ENCODE measurements at places on chromosomes 16 and 17.

DNA sequence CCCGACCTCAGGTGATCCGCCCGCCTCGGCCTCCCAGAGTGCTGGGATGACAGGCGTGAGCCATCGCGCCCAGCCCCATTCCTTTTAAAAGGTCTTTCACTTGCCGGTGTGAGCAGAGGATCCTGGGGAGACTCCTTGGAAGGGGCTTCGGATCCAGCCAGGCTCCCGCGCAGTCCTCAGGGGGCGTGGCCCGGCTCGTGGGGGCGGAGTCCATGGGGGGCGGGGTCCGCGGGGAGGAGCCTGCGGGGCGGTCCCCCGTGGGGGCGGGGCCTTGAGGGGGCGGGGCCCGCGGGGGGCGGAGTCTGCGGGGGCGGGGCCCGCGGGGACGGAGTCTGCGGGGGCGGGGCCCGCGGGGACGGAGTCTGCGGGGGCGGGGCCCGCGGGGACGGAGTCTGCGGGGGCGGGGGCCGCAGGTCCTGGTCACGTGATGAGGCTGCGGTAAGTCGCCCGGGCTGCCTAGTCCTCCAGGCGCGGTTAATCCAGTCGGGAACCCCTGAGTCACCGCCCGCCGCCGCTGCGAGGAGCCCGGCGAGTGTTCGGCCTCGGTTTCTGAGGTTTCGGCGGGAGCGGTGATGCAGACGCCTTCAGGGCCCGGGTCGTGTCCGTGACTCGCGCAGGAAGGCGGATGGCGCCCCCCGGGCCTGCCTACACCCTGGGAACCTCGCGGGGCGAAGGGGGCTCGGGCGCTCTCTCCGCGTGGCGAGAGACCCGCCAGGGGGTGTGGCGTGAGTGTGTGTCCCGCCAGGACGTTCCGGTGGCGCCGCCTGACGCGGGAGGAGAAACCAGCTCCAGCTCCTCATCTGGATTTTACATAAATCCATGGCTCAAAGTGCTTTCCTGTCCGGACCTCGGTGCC is 23.6 kb upstream of the ABR start:
- DNase-seq, result no peak

GRCh38 chr16:23330583-23331249 is 28.6 kb downstream of the SCNN1B start:
- DNase-seq, result no peak

- no peak for DNase-seq
These were observed 22.8 kb downstream of the ZNF423 start for GRCh38 chr16:49833085-49833484.

DNA sequence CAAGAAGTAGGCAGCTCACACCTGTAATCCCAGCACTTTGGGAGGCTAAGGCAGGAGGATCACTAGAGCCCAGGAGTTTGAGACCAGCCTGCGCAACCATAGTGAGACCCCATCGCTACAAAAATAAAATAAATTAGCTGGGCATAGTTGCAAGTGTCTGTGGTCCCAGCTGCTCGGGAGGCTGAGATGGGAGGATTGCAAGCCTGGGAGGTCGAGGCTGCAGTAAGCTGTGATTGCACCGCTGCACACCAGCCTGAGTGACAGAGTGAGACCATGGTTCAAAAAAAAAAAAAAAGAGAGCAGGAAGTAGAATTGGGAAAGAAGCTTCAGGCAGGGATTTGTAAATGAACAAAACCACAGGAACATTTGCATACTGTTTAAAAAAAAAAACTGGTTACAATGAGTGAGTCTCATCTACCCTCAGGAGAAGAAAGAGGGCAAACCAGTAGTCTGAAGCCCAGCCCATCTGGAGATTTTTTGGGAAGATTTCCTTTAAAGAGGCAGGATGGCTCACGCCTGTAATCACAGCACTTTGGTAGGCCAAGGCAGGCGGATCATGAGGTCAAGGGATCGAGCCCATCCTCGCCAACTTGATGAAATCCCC is 7.9 kb downstream of the MPV17L start:
- no peak for DNase-seq

DNA sequence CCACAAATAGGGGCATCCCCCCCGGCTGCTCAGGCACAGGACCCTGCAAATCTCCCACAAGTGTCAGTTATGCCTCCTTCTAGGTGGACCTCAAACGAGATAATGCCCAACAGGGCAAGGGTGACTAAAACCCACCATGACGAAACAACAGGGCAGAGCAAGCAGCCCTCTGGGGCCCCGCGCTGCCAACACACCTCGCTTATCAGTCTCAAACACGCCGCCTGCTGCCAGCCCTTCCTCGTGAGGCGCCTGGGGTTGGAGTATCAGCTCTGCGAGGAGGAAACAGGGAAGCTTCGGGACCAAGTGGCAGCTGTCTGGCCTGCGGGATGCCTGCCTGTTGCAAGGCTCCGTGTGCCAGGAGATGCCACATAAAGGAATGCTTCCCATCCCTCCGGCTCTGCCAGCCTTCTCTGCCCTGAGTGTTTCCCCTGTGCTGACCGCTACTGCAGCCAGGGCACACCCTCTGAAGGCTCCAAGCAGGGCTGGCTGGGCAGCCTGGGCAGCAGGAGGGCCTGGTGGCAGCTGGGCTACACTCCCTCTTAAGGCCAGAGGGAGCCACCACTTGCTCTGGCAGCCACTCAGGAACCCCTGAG is 2.5 kb downstream of the SMIM5 start:
- DNase-seq, result no peak

DNA sequence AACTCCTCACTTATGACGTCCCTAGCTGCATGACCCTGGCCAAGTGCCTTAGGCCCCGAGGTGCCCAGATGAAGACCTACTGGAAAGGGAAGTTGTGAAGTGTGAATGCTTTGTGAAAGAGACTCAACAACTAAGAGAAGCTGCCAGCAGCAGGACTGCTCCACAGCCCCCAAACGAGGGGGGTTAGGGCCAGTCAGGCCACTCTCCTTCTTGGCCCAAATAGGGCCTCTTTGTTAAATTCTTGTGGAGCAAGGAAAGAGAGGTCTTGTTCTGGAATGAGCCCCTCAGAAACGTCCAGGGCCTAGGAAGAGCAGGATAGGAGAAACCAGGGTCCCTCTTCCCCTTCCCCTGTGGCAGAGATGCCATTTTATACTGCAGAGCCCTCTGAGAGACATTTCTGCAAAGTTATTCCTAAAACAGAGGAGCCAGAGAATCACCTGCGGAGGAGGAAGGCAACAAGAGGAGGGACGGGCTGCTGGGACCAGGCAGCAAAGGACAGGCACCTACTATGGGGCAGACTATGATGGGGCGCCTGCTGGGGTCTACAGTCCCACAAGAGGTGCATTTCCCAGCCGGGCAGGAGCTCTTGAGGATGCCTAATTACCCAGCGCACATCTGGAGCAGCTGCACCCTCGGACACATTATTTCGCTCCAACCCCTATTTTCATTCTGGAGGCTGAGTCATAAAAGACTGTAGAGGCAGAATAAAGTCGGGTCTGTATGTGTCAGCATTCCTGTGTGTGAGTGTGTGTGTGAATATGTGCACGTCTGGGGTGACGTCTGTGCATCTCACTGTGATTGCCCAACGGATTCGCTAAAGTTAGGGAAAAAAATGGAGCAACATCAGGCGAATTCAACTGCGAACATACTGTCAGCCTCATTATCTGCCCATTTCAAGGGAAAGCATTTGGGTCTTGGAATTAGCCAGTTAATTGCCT is 11.4 kb upstream of the HOXB9 start:
- no peak for DNase-seq

GRCh38 chr16:16095646-16096045 is 127.6 kb downstream of the ABCC6 start:
- no peak for DNase-seq

DNA sequence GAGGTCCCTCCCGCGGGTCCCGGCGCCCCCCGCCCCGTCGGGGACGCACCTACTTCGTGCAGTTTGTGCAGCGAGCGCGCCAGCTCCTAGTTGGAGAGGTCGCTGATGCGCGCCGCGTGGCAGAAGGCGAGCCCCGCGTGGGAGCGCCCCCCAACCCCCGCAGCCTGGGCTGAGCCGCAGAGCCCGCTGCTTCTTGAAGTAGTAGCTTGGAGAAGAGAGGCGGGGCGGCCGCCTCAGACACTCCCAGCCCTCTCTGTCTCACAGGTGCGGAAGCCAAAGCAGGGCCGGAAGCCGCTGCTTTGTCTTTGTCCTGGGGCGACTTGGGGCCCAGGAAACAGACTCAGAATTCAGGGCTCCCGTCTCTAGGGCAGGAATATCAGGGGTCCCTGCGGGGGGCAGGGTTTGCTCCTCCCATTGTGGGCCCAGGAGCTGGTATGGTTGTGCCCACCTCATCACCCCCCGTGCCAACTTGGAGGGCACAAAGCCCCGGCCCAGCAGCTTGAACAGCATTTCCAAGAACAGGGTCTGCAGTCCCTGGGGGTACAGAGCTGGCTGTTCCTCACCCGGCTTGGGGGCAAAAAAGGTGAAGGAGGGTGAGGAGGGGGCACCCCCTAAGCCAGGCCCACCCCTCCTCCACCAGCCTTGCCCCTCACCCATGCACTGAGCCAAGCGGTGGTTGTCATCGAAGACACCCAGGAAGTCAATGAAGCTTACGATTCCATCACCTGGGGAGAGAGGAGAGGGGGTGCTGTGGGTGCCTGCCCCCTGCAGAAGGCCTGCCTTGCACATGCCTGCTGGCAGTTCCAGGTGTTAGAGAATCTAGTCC is 13.5 kb downstream of the SPATA32 start:
- no peak for DNase-seq

GRCh38 chr16:67241008-67241900 is 6.0 kb downstream of the FHOD1 start:
- DNase-seq, result no peak

DNA sequence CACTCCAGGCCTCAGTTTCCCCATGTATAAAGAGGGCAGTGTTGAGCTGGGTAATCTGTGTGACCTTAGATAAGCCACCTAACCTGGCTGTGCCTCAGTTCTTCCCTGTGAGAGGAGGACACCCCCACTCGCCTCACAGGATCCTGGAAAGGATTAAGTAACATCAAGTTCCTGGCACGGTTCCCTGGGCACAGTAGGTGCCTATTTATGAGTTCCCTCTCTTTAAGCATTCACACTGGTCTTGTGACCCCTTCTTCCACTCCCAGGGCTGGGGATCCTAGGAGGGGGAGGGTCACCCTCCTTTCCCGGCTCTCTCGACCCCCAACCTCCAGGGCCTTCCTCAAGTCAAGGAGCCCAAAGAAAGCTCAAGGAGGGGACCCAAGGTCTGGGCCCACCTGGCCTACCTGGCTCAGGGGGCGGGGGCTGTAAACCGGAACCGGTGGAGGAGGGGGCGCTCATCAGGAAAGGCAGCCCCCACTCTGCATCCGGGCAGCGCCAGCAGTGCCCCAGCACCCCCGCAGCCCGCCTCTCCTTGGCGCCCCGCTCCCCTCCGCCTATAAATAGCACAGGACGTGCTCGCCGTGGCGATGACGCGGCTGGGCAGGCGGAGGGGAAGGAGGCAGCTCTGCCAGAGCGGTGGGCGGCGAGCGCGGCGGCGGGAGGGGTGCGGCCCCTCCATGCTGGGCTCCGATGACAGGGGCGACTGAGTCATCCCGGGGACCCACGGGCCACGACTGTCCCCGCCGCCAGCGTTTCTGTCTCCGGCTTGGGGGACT is 9.4 kb downstream of the RPL19 start:
- DNase-seq, result no peak

DNA sequence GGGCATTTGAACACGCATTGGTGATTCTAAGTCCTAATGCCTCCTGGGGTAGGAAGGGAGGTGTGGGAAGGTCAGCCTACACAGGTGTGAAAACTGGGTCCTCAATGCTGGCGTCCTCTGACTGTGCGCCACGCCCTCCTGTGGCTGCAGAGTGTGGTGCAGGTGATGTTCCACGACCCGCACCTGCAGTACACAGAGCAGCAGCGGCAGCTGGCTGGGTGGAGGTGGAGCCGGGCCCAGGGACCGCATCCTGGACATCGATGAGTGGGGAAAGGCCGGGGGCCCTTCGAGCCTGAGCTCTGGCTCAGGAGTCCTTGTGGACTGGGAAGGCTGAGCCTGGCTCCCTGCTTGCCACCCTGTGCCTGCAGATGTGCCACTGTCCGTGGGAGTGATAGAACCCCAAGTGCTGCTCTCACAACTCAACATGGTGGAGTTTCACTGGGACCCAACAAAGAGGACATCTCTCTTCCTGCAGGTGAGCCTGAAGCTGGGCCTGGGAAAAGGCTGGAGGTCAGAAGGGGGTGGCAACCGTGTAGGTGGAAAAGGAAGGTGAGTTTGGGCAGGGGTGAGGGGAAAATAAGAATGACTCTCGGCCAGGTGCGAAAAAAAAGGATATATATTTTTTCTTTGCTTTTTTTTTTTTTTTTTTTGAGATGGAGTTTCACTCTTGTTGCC is 14.0 kb upstream of the STAC2 start:
- peak; percentile 9 for DNase-seq

- DNase-seq, result no peak
These were observed 83.2 kb downstream of the STH start for GRCh38 chr17:46082257-46082656.

DNA sequence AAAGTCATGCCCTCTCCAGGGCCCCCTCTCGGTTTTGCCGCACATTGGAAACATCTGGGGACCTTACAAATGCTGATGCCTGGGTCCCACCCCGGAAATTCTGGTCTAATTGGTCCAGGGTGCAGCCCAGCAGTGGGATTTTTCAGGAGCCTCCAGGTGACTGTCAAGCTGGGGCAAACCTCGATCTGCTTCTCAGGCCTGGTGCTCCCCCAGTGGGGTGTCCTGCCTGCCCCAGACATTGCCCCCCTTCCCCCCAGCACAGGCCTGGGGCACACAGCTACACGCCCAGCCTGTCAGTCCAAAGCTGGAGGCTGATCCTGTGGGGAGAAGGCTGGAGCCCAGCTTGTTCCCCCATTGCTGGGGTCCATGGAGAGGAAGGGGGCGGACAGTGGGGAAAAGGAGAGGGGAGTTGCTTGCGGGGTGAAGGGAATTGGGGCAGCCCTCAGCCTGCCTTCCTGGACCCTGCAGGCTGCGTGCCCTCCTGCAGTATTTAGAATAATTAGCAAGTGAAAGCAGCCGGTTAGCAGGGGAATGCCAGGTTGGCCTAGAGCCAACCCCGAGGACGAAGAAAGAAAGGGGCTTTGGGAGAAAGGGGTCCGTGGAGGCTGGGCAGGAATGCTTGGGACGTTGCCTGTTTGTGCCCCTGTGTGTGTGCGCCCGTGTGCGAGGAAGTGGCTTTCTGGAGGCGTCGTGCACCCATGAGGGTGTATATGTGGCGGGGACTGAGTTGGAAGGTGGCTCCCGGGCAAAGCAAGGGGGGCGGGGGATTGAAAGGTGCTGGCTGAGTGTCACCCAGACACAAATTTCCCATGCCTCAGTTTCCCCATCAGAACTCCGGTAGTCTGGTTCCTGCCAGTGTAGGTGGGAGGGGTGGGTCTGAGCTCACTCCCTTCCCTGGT is 5.9 kb downstream of the FOXJ1 start:
- DNase-seq, result no peak

DNA sequence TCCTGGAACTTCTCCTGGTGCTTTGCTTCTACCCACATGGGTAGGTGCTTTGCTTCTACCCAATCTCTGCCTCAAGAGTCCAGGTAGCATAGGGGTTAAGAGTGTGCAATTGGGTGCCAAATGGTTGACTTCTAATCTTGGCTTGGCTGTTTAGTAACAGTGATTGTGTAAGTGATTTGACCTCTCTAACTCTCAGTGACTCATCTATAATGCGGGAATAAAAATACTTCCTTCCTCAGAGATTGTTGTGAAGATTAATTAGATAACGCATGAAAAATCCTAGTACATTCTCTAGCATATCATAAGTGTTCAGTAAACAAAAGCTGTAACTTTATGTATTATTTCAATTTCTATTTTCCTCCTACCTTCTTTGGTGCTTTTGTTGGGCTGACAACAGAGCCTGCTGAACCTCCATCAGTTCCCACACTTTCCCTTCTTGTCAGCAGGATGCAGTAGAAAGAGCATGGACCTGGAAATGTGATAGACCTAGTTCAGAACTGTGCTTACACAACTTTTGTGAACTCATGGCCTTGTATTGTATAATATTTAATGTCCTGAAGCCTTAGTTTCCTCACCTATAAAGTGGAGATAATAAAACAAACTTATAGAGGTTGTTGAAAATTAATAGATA is 72.9 kb upstream of the SMIM36 start:
- DNase-seq, result no peak

GRCh38 chr17:80781807-80782277 is 209.8 kb upstream of the CHMP6 start:
- no peak for DNase-seq
